ENCODE measurements at places on chromosomes 11 and 22.

DNA sequence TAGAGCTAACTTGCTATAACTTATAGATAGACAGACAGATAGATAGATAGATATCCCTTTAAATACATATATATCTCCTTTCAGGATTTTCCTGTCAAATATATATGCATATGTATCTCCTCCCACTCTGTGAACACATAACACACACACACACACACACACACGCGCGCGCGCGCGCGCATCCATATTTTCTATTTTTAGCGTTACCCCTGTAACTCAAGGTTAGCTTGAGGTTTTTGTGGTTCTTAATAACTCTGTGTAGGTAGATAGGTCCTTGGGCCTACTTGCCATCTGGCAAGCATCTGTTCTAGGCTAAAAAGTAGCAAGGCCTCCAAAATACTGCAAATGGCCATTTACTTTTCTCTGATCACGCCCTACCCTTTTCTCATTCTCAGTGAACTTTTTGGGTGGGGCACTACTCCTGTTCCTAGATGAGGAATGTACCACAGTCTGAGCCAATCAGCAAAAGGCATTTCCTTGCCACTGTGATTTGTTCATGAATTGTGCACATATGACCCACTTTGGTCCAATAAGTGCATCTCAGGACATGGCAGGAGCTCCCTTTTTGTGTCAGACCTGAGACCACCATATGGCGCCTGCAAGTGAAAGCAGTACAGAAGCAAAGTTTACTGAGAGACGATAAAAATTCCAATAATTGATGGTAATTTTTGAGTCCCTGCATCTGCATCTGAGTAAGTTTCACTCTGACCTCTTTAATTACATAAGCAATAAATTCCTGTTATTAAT, 740.5 kb upstream of the API5 start:
- no peak for DNase-seq

DNA sequence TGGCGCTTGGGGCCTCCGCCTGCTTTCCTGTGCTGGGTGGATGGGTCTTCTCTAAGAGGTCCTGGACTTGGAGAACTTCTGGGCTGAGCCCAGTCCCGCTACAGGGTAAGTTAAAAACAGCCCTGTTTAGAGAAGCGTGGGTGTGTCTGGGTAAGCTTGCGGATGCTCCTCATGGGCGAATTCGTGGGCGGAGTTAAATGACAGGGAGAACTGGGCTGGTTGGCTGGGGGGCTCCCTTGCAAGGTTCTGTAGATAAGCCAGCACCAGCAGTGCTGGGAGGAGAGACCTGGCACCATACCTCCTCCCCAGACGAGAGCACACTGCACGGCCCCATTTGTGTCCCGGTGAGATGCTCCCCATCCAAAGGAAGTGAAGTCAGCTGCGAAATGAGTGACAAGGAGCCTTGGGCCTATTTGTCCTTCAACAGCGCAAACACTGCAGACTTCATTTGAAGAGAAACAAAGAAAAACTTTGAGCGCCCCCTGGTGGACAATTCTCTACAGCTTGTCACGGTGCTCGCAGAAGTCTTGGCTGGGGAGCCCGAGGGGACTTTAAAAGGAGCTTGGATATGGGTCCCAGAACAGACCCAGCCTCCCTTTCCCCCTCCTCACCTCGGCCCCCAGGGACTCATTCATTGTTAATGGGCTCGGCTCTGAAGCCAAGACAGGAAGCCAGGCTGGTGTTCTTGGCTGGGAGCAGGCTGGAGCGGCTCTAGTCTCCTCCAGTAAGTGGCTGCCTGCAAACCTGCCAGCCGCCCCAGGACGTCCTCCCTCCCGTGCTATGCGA, 39.5 kb downstream of the TP53I11 start:
- DNase-seq: peak; percentile 75

- DNase-seq: no peak
These were observed 558.4 kb upstream of the CADM1 start for GRCh38 chr11:116062490-116063171.

- no peak for DNase-seq
These were observed 47.0 kb upstream of the SUSD2 start for GRCh38 chr22:24134090-24134846.

GRCh38 chr11:12693479-12694182, 19.4 kb downstream of the TEAD1 start:
- no peak for DNase-seq

DNA sequence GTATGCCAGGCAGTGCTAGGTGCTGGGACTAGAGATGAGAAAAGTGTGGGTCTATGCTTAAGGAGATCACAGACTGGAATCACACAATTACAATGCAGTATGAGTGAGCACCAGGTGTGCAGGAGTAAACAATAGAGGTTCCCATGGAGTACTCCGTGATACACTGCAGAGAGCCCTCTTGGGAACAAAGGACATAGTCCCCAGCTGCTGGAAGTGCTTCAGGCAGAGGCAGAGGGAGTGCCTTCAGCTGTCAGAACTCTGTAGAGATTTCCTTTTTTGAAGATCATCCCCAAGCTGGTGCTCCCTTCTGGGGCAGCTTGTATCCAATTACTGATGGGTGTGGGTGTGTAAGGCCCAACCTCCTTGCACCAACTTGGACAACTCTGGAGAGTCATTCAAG, 143.5 kb upstream of the PLET1 start:
- no peak for DNase-seq

GRCh38 chr22:37630839-37631435, 8.5 kb upstream of the SH3BP1 start:
- DNase-seq: no peak

All from iPS DF 19.7 (cell line).